ENCODE measurements at places on chromosomes 1 and 21. TPM values are rescaled to one million over a fixed set of nuclear protein-coding genes. Genes with fewer than 3 reads are reported as not detected.

GRCh38 chr1:46467183-46467504, 22.5 kb upstream of the DMBX1 start:
- no peaks in the 10 kb centered on the region for H3K36me3 ChIP-seq
- peaks cover 9% of the 10 kb centered on the region for H3K4me1 ChIP-seq
- no peak overlapping the region for H3K27ac ChIP-seq

The WDR64 gene
- total RNA-seq, result not detected

DNA sequence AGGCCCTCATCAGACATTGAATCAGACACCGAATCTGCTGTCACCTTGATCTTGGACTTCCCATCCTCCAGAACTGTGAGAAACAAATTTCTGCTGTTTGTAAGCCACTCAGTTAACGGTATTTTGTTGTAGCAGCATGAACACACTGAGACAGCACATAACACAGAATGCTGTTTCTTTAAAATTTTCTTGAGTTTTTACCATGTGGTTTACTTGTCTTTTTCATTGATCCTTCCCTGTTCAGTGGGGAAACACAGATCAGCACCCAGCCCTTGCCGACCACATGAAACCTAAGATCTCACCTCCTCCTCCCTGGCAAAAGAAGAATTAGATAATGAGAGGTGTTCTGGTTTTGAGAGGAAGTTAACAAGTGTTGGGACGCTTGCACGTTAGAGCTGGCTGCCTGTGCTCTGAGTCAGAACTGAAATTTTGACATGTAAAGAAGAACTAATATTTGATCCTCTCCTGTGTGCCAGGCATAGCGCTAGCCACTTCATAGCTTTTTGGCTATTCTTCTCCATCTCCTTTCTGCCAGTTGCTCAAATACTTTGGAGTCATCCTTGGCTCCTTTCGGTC, 179.6 kb downstream of the DHRS3 start:
- peak overlapping the region; percentile 6 for H3K4me3 ChIP-seq
- H3K27ac ChIP-seq, result peak overlapping the region; percentile 81
- H3K36me3 ChIP-seq, result peaks cover 38% of the 10 kb centered on the region
- peaks cover 4% of the 10 kb centered on the region for H3K27me3 ChIP-seq

DNA sequence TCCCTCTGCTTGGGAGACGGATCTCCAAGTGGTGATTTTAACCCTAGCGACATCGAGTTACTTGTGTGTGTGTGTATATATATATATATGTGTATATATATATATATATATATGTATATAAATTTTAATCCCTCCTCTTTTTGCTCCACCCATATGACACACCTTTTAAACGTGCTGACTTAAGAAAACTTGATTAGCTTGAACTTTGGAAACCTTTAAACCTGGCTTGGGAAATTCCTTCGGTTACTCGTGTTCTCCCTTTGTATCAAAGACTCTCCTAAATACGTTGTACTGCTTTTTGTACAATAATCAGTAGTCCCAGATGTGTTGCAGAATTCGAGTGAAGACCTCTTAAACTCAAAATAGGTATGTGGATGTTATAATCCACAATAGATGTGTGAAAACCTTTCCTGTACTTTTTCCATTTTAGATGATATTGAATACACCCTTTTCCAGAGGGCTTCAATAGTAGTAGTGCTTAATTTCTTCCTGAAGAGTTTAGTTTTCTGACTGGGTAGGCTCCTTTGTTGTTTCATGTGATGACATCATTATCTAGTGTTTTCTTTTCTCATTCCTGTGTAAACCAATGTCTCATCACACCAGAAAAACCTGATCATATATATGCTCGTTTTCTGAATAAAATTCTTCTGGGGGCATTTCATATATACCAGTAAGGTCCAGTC, 1.4 kb downstream of the RNF11 start:
- H3K4me3 ChIP-seq, result no peak overlapping the region
- H3K27ac ChIP-seq, result no peak overlapping the region
- peaks cover 36% of the 10 kb centered on the region for H3K4me1 ChIP-seq
- H3K36me3 ChIP-seq, result peaks cover 1% of the 10 kb centered on the region

The LCE4A gene
- total RNA-seq, result not detected

DNA sequence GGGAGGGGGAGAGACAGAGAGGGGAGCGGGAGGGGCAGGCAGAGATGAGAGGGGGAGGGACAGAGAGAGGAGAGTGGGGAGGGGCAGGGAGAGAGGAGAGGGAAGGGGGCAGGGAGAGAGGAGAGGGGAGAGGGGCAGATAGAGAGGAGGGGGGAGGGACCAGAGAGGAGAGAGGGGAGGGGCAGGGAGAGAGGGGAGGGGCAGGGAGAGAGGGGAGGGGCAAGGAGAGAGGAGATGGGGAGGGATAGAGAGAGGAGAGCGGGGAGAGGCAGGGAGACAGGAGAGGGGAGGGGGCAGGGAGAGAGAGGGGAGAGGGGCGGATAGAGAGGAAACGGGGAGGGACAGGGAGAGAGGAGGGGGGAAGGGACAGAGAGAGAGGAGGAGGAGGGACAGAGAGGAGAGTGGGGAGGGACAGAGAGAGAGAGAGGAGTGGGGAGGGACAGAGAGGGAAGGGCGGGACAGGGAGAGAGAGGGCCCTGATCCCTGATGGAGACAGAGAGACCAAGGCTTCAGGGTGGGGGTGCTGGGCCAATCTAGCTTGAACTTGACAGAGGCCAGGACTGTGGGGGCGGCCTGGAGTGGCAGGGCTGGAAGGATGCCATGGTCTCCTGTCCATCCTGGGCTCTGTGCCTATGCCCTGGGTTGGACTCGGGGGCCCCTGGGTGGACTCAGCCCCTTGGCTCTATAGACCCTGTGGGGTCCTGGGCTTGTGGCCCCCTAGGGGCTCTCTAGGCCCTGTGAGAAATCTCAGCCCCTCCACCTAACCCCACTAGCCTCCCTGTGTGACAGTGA, 43.6 kb downstream of the DMRTB1 start:
- H3K27ac ChIP-seq, result no peak overlapping the region

The TRAPPC10 gene
- total RNA-seq, result 40.2 TPM

The CFAP298 gene
- 39.5 TPM for total RNA-seq

DNA sequence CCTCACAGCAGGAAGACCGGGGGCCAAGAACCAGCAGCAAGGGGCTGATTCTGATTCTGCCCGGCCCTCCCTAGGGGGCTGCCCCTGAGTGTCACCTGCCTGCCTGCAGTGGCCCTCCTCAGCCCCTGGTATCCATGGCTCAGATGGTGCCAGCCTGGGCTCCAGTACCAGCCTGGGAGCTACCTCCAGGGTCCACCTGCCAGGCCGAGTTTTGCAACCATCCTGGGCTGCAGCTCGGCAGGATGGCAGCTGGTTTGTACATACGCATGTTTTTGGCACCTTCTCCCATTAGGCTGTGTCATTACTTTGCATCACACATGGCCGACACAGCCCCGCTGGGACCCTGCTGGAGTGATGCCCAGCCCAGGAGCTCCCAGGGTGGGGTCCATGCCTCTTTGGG, 93.3 kb upstream of the WNT4 start:
- H3K4me3 ChIP-seq, result no peak overlapping the region
- H3K36me3 ChIP-seq, result no peaks in the 10 kb centered on the region
- no peak for DNase-seq
- peaks cover 7% of the 10 kb centered on the region for H3K27me3 ChIP-seq
- no peaks in the 10 kb centered on the region for H3K4me1 ChIP-seq

DNA sequence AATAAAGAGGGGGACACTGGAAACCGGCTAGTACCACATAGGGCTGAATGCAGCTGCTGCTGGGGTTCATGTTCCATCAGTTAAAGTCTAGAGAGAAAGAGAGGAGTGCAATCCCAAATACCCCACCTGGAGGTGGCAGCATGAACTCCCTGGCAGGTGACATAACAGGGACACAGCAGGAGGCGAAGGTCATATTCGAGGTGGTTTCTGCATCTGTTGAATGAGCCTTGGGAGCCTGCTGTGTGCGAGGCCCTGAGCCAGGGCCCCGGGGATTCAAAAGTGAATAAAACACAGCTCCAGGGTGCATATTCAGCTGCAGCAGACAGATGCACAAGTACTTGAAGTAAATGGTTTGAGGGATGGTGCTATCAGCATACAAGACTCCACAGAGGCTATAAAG, 456.8 kb downstream of the SETD4 start:
- no peaks in the 10 kb centered on the region for H3K36me3 ChIP-seq
- H3K27ac ChIP-seq, result no peak overlapping the region
- no peak for DNase-seq
- no peaks in the 10 kb centered on the region for H3K27me3 ChIP-seq
- no peaks in the 10 kb centered on the region for H3K4me1 ChIP-seq

The PIK3CD gene
- 96.4 TPM for total RNA-seq

- no peak overlapping the region for H3K4me3 ChIP-seq
- H3K27ac ChIP-seq, result no peak overlapping the region
- H3K36me3 ChIP-seq, result no peaks in the 10 kb centered on the region
- peaks cover 24% of the 10 kb centered on the region for H3K27me3 ChIP-seq
- DNase-seq, result no peak
Measured at GRCh38 chr1:41368366-41368765, 7.1 kb downstream of the FOXO6 start.

GRCh38 chr21:33663241-33663640, 20.9 kb downstream of the ITSN1 start:
- H3K36me3 ChIP-seq, result no peaks in the 10 kb centered on the region
- H3K4me1 ChIP-seq, result no peaks in the 10 kb centered on the region
- no peaks in the 10 kb centered on the region for H3K27me3 ChIP-seq
- no peak overlapping the region for H3K27ac ChIP-seq
- no peak overlapping the region for H3K4me3 ChIP-seq
- no peak for DNase-seq

DNA sequence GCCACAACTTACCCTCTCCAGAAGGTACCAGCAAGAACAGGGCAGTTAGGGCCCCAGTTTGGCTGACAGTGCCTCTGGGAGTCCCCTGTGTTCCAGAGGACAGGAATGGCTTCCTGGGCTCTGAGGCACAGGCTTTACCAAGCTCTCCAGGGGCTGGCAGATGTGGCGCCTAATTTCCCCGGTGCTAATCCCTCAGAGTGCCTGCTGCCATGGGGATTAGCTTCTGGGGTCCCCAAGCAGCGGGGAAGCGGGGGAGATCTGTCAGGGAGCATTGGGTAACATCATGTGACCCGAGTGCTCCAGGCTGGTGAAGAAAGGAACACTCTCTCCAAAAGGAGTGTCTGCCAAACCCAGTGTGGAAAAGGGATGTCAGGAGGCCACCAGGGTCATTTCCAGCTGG, at the start of gene LACTBL1:
Gene LACTBL1 (minus strand): TSS at position 107 of the 400 bp plus-strand sequence. CDS start 550 bp downstream, outside the sequence.
- no peaks in the 10 kb centered on the region for H3K4me1 ChIP-seq
- H3K27ac ChIP-seq, result no peak within 1 kb of the TSS
- DNase-seq, result no peak
- no peak within 1 kb of the TSS for H3K4me3 ChIP-seq
- no peaks in the 10 kb centered on the region for H3K36me3 ChIP-seq

- peak overlapping the region; percentile 69 for H3K4me3 ChIP-seq
- peak overlapping the region; percentile 85 for H3K27ac ChIP-seq
- no peaks in the 10 kb centered on the region for H3K27me3 ChIP-seq
- H3K36me3 ChIP-seq, result peaks cover 15% of the 10 kb centered on the region
- DNase-seq, result peak; percentile 85
Measured at GRCh38 chr1:25642574-25643108, 26.1 kb downstream of the MAN1C1 start.

The CYP4Z1 gene
- not detected for total RNA-seq

The UTS2 gene
- not detected for total RNA-seq

DNA sequence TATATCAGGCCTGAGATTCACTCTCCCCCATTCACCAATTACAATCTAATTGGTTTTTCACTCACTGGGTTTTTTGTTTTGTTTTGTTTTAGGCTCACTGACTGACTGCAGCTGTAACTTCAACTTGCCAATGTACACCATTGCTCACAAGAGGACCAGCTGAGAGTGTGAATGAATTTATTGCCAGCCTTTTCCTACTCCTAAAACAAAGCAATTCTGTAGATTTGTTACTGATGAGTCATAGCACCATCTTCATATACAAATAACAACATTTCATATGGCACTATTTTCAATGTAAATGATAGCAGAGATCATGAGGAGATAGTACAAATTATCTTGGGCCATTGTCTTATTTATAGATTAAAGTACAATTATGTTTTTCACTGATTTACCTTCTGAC, 76.0 kb upstream of the DPYD start:
- no peaks in the 10 kb centered on the region for H3K4me1 ChIP-seq
- no peak for DNase-seq
- H3K27me3 ChIP-seq, result peaks cover 2% of the 10 kb centered on the region
- no peak overlapping the region for H3K4me3 ChIP-seq
- no peaks in the 10 kb centered on the region for H3K36me3 ChIP-seq
- H3K27ac ChIP-seq, result no peak overlapping the region

DNA sequence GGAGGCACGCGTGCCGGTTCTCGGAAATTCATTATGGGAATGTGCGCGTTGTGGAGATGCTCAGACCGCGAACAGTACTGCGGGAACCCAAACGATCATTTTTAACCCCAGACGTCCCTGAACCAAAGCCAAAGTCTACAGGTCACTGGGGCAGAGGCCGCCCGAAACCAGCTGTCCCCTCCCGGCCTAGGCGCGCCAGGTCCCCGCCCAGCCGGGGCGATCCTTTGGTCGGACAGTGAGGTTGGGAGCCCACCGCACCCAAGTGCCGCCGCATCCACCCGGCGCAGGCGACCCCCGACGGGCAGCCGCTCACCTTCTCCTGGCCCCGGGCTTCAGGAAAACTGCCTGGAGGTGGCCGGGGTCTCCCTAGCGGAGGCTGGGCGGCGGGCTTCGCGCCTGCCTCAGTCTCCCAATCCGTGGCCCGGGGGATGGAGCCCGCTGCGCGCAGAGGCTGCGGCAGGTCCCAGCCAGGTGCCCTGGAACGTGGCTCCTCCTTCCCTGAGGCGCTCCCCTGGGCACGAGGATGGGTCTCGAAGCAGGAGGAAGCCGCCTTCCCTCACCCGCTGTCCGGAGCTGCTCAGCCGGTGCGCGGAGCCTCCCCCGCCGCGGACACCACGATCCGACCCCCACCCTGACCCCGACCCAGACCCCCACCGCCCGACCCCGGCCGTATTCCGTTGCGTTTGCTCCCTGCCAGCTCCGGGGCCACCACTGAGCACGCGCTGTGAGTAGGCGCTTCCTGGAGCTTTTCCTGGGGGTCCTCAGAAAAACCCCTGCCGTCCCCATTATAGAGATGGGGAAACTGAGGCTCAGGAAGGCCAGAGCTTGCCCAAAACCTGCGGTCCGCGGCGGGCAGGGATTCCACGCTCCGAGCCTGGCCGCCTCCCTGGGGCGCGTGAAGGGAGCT, 8.1 kb upstream of the SLX9 start:
- peak overlapping the region; percentile 78 for H3K4me3 ChIP-seq
- DNase-seq, result peak; percentile 46
- H3K4me1 ChIP-seq, result peaks cover 44% of the 10 kb centered on the region
- H3K27ac ChIP-seq, result peak overlapping the region; percentile 82
- H3K36me3 ChIP-seq, result no peaks in the 10 kb centered on the region
- H3K27me3 ChIP-seq, result no peaks in the 10 kb centered on the region

The NECTIN4 gene
- not detected for total RNA-seq

DNA sequence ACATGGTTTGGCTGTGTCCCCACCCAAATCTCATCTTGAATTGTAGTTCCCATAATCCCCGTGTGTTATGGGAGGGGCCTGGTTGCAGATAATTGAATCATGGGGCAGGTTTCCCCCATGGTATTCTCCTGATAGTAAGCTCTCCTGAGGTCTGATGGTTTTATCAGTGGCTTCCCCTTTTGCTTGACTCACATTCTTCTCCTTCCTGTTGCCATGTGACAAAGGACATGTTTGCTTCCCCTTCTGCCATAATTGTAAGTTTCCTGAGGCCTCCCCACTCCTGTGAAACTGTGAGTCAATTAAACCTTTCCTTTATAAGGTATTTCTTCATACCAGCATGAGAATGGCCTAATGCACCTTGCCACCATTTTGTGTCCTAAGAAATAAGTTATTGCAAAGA, 415.0 kb downstream of the COL11A1 start:
- H3K27ac ChIP-seq, result no peak overlapping the region
- DNase-seq, result no peak
- no peaks in the 10 kb centered on the region for H3K27me3 ChIP-seq
- no peak overlapping the region for H3K4me3 ChIP-seq

Data from activated CD4-positive, alpha-beta T cell treated with anti-CD3 and anti-CD28 coated beads for 36 hours (primary cell).